ENCODE measurements at places on chromosomes 2 and 18.
A peak's percentile ranks its signal among the peaks of the same experiment; 100 is the strongest.

DNA sequence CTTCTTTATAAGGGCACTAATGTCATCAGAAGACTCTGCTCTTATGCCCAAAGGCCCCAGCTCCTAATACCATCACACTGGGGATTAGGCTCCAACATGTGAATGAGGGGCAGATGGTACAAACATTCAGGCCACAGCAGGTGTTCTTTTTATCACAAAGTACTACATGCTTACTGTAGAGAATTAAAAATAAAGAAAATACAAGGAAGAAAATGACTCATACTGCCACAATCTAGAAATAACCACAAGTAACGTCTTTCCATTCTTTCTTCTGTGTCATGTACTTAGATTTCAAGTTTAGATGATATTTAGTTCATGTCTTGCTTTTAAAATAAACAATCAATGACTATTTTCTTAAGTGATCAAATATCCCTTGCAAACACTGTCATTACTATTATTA is 100.3 kb upstream of the NEDD4L start:
- no peak for DNase-seq

- no peak for DNase-seq
These were observed 40.9 kb upstream of the LAPTM4A start for GRCh38 chr2:20092226-20092900.

GRCh38 chr18:28690836-28691495 is 514.0 kb upstream of the CDH2 start:
- no peak for DNase-seq

DNA sequence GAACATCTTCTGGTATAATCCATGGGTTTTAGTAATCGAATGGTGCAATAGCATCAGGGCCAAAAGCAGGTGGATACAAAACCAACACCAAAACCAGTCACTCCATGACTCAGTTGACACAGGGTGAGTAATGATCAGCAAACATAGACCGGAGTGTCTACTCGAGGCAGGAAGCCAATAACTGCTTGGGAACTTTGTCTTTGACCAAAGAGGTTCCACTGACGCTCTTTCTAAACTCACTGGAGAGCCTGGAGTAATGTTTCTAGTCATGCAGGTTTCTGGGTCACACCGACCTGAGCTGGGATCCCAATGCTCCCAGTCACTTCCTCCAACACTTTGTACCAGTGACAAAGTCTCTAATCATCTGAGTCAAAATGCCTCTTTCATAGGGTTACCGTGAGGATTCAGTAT is 30.9 kb downstream of the MREG start:
- DNase-seq, result no peak

- no peak for DNase-seq
These were observed 89.7 kb upstream of the CXCR4 start for GRCh38 chr2:136207665-136208064.

DNA sequence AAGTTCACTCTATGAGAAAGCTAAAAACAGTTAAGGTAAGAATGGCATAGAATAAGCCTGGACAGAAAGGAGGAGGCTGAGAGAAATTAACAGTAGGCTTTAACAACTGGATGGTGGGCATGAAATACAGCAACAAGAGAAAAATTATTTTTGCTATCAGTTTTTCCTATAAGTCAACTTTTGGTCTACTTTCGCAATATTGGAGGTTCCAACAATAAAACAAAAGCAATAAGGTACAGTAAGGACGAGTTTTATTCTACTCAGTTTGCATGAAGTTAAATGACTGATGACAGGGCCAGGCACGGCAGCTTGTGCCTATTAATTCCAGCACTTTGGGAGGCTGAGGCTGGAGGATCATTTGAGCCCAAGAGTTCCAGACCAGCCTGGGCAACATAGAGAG is 17.3 kb downstream of the RAB1A start:
- no peak for DNase-seq

DNA sequence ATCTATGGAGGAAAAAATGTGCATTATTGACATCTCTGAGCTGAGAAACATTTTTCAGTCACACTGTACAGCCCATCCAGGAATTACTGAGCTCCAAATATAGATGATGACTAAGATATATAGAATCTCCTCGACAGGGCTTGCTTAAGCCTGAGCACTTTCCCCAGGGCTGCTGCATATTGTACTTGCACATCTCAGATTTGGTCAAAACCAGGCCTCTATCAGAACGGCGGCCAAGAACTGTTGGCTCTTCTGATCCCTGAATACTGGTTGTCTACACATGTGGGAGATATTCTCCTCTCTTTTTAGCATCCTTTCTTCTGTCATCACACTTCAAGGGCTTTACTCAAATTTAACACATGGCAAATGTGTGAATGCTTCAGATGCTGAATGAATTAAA is 201.5 kb upstream of the SLC35G4 start:
- no peak for DNase-seq

- DNase-seq, result no peak
These were observed 20.2 kb upstream of the KLF11 start for GRCh38 chr2:10022966-10023662.

GRCh38 chr18:57649556-57650500 is 28.2 kb upstream of the NARS1 start:
- DNase-seq, result no peak

DNA sequence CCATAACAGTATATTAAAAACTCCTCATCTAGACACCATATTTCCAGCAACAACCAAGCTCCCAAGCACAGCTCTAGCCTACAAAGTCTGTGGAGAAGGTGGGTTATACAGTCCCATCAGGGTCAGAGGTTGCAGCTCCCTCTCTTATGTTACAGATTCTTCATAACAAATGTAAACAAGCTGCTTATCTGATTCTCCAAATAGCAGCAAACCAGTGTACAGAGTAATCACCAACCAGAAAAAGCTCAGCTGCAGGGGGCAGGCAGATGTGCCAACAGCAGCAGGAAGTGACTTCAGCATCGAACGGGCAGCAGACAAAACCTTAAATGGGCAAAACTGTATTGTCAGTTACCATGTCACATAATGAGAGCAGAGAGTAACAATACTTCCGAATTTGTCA is 52.9 kb upstream of the NABP1 start:
- peak; percentile 64 for DNase-seq

GRCh38 chr2:78586316-78586715 is 439.2 kb upstream of the REG3G start:
- DNase-seq, result no peak

DNA sequence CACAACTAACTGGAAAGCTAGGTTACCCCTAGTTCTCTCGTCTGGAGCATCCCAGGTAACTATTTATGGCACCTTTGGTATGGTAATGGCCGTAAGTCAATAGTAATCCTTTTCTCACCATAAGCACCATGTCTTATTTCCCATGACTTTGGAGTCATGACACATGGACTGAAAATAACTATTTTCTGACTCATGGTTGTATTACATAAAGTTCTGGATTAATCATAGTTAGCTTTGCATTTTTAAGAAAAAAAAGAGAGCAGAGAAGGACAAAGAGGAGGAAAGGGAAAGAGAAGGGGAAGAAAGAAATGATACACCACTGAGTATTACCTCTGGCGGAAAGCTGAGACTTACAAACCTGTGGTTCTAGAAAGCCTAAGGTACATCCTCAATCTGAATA is 99.3 kb downstream of the BIN1 start:
- no peak for DNase-seq

DNA sequence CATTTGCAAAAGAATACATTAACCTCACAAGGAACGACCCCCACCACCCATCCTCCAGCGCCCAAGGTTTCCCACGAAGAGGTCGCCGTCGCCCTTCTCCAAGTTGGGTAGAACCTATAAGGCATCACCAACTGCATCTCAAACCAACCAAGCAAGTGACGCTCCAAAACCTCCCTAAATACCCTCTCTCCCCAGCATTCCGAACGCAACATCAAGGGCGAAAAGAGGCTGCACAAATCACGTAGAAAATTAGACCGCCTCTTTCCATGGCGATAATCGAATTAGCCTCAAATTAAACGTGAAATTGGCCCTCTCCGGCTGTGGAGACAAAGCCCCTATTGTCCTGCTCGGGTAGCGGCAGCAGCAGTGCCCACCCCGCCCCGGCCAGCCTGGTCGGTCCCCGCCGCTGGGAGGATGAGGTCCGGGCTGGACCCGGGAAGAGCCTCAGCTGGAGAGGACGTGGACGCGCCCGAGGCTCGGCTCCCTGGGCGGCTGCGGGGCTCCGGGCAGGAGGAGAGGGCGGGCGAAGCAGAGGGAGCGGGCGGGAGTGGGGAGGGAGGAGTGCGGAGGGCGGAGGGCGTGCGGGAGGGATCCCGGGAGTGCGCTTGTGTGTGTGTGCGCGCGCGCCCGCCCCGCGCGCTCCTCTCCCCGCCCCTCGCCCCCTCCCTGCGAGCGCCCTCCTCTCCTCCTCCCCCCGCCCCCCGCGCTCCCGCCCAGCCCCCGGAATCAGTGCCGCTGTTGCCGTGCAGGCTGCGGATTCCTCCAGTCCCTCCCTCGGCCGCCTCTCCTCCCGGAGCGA is at the start of gene SPTBN1:
Gene SPTBN1 (plus strand): TSS at position 765 of the 799 bp plus-strand sequence. CDS start 70,092 bp downstream, outside the sequence.
- peak; percentile 44 for DNase-seq

- no peak for DNase-seq
These were observed 18.7 kb downstream of the FHOD3 start for GRCh38 chr18:36316246-36316645.

DNA sequence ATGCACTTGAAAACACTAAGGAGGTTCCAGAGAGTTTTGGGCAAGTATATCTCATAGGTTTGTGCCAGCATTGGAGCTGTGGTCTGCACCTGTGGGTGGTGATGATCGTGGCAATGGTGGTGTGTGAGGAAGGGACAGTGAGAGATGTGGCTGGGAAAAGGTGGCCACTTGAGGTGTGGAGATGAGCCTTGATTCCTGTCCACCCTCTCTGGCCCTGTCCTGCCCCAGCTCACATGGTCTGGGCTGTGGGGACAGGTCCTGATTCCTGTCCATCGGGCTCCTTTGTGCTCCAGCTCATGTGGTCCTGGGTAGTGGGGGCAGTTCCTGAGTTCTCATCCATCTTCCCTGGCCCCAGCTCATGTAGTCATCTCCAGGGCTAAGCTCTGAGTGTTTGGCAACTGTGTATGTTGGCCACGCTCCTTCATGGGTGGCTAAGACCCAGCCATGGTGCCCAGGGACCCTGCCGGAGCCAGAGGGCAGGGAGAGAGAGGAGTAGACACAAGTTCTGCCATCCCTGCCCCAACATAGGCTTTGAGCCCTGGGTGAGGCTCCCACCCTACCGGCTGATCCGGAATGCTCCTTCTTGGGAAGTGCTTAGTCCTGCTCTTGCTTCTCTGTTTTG is 294.4 kb upstream of the HDAC4 start:
- no peak for DNase-seq

- DNase-seq, result no peak
These were observed 16.6 kb upstream of the GALNT1 start for GRCh38 chr18:35564795-35565453.

- no peak for DNase-seq
These were observed 170.0 kb upstream of the COPS8 start for GRCh38 chr2:236915726-236916125.

- DNase-seq, result no peak
These were observed 472.8 kb downstream of the PLCL1 start for GRCh38 chr2:198277181-198277580.

GRCh38 chr2:203894262-203894661 is 26.7 kb downstream of the CTLA4 start:
- no peak for DNase-seq

GRCh38 chr18:36505665-36506064 is 208.2 kb downstream of the FHOD3 start:
- DNase-seq, result no peak

DNA sequence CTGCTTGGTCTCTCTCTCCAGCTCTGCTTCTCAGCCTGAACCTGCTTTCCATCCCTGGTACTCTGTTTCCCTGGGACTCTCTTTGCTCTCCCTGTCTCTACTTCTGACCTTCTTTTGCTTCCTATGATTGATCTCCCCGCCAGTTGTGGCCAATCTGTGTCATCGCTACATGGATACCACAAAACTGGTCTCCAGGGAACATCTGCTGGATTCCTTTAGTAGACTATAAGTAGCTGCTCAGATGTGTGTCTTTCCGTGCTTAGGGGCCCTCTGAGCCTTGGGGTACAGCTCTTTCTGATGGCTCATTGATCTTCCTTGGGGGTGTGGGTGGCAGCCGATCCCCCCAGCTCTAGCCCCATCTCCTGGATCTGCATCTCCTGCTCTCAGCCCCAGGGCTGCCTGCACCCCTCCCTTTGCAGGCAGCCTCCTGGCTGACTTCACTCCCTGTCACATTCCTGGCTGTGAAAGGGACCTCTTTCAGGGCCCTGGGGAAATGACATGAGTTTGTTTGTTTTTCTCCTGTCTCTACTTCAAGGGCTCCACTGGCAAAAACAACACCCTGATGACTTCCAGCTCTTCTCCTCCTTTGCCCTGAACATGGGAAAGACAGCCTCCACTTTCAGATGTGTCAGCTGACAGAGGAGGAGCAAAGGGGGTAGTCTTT is 333.7 kb downstream of the CYP26B1 start:
- DNase-seq, result no peak

DNA sequence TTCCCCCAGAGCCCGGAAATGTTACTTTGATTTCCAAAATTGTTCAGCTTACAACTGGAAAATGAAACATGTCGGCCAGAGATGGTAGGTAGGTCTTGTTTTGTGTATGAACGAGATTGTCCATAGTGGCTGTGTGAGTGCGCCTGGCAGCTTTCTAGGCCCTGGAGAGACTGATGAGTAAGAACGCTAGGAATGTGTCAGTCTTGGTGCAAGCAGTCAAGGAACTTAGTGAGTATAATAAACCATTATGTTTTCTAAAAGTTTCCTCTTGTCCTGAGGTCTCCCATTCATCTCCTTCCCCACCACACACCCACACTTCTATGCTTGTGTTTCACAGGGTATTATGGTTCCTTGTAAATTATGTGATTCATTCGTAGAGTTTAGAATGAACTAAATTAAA is 234.2 kb downstream of the CDH2 start:
- no peak for DNase-seq

GRCh38 chr2:207955456-207955855 is 69.9 kb downstream of the PLEKHM3 start:
- no peak for DNase-seq

DNA sequence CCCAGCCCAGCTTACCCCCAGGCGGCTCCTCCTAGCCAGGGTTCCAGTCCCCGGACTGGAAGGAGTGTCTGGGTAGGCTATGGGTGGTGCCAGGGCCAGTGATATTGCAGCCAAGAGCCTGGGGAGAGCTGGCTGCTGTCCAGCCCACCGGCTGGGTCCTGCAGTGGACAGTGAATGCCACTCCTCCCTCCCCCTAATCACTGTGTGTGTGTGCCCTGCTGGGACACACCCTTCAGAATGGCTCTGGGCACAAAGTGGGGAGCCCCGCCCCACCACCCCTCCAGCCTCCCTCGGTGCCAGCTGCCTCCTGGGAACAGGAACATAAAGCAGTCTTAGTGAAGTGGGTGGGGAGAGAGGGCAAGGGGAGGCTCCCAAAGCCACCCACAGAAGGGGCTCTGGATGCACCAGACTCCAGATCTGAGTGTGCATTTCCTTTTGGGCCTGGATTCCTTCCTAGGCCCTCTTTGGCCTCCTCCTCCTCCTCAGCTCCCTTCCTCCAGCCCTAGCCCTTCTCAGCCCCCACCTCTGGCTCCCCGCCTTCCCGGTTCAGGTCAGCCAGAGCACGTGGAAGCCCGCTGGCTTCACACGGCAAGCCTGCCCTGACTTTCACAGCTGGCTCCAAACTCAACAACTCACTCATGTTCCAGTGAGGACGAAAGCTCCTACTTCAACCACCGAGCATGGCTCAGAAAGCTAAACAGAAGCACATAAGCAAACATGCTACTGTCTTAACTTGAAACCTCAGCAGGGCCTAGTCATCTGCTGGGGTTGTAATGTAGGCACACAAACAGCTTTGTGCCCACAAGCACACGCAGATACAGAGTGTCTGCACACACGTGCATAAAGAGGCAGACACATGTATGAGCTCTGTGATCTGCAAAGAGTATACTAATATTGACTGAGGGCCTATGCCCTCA is 209.2 kb upstream of the SMAD2 start:
- DNase-seq, result no peak

- DNase-seq, result no peak
These were observed 62.7 kb upstream of the KIF5C start for GRCh38 chr2:148812306-148812705.

- DNase-seq, result no peak
These were observed 35.0 kb upstream of the PTMA start for GRCh38 chr2:231673348-231673770.

Measured in thymus (tissue), 14 donors.